Transverse colon (tissue), 4 donors: ENCODE measurements at places on chromosomes 3 and 15. TPM values are rescaled to one million over a fixed set of nuclear protein-coding genes. Genes with fewer than 3 reads are reported as not detected.

GRCh38 chr15:91855684-91856489 lies 2.4 kb downstream of the SLCO3A1 start:
- no peak overlapping the region for H3K4me3 ChIP-seq
- H3K36me3 ChIP-seq, result no peaks in the 10 kb centered on the region
- H3K4me1 ChIP-seq, result peaks cover 39% of the 10 kb centered on the region

EXD1 gene
- total RNA-seq, result not detected

DNA sequence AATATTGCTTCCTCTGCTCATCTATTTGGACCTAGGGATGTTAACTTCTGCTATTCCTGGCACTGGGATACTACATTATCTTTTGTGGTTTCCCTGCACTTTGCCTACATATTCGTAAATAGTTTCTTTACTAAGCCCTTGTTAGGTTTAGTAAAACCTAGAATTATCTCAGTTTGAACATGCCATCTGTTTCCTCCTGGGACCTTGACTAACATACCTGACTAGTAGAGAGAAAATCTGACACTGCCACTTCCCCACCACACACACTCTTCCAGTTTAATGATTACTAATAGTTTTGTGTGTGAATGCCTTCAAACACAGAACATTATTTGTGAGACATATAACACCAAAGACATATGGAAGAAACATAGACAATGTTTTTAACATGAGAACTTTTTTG lies 28.2 kb upstream of the SOX2 start:
- H3K27me3 ChIP-seq, result no peaks in the 10 kb centered on the region
- no peak overlapping the region for H3K4me3 ChIP-seq
- no peak for DNase-seq
- no peaks in the 10 kb centered on the region for H3K36me3 ChIP-seq
- no peak overlapping the region for H3K27ac ChIP-seq

DNA sequence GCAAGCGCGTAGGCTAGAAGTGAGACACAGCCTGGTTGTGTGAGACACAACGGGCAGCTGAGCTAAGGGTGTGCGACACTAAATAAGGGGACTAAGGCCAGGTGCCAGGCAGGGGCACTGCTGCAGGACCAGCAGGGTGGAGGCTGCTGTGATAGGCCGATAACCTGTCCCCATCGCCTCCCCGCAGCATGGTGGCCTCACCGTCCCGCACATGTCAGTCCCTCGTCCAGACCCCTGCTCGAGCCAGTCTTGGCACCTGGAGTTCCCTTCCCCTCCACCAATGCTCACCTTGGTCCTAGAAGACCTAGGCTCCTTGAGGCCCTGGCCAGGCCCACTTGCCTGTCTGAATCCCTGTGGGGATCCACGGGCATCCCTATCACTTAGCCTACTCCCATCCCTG lies 96.1 kb downstream of the HMG20A start:
- H3K36me3 ChIP-seq, result no peaks in the 10 kb centered on the region
- H3K27me3 ChIP-seq, result no peaks in the 10 kb centered on the region
- no peak overlapping the region for H3K27ac ChIP-seq
- H3K4me1 ChIP-seq, result no peaks in the 10 kb centered on the region

ZMYND10 gene
- total RNA-seq, result not detected

DNA sequence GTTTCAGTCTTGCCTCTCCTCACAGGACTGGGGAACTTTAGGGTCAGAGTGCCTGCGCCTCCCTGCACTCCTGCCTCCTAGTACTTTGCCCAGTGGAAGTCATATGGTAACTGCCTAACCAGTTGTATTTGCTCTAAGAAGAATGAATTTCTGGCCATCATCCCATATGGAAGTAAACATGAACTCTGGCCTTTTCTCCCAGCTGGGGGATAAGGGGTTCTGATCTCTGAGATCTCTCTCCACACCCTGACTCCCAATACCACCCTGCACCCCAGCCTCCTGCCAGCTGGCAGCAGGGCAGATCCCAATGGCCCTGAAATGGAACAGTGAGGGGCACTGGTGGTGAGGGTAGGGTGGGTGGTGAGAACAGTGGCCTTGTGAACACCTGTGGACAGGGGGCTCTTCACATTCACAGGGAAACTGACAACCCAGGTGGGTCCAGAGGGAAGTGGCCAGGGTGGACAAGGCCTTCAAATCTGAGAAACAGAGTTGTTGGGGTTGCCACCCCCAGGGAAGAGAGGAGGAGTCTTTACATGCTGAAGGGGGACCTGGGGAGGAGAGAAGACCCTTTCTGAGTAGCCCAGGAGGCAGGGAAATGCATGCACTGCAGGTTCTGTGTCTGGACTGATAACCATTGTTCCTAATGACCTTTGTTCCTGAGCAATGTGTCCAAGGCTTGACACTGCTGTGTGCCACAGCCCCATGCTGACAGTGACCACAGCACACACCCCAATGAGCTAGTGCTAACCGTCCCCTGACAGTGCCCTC lies 36.9 kb downstream of the RHCG start:
- DNase-seq, result no peak
- H3K27ac ChIP-seq, result no peak overlapping the region
- H3K36me3 ChIP-seq, result no peaks in the 10 kb centered on the region
- H3K27me3 ChIP-seq, result no peaks in the 10 kb centered on the region

- no peak for DNase-seq
- H3K27me3 ChIP-seq, result no peaks in the 10 kb centered on the region
- H3K4me3 ChIP-seq, result no peak overlapping the region
- no peak overlapping the region for H3K27ac ChIP-seq
- no peaks in the 10 kb centered on the region for H3K36me3 ChIP-seq
Measured at GRCh38 chr3:131762981-131763564, 260.3 kb upstream of the MRPL3 start.

DNA sequence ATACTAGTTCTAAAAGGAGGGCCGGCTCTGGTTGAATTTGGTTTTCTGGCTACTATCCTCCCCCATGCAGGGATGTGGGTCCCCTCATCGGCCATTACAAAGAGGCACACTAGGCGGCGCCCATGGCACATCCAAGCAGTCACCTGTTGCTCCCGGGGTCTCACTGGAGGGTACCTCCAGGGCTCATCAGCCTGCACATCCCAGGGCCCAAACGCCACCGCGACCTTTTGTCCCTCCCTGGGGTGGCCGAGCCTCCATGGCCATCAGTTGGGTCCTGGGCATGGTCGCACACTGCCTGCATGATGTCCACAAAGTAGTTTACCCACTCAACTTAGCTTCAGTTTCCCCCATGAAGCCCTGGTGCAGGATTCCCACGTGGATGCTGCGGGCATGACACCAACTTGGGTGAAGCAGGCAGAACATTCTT lies 28.3 kb downstream of the IDH3A start:
- no peak overlapping the region for H3K4me3 ChIP-seq
- no peaks in the 10 kb centered on the region for H3K4me1 ChIP-seq
- no peaks in the 10 kb centered on the region for H3K27me3 ChIP-seq
- H3K27ac ChIP-seq, result no peak overlapping the region
- DNase-seq, result peak; percentile 51

ARGFX gene
- total RNA-seq, result not detected

CADPS gene
- total RNA-seq, result 4.6 TPM

RAB8B gene
- total RNA-seq, result 25.4 TPM

DNA sequence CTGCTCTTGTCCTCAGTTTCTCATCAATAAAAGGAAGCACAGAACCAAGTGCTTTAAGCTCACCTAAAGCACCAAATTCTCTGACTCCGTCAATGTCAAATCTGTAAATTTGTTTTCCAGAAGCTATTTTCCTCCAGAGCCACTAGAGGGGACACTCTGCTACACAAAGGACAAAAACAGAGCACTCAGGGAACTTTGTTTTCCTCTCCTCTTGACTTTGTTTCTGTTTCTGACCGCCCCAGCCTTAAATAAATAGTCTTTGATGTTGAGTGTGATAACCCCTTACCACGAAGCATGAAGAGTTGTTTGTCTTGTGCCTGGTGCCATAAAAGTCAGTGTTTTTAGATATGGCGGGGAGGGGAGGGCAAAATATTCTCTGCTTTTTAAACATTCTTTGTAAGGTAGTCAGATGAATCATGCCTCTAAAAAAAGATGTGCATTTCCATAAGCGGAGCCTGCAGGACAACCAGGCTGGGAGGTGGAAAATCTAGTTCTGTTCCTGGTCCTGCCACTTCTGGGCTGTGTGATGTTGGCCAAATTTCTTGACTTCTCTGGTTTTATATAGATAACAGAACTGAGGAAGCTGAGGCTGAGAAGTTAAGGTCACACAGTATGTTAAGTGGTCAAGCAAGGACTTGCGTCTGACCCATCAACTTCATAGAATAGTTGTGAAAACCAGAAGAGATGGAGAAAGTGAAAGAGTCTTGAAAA lies 7.3 kb upstream of the ZBTB38 start:
- H3K27me3 ChIP-seq, result no peaks in the 10 kb centered on the region
- no peak for DNase-seq
- H3K4me3 ChIP-seq, result peak overlapping the region; percentile 25
- no peaks in the 10 kb centered on the region for H3K36me3 ChIP-seq
